ENCODE measurements at places on chromosomes 7 and 10.

DNA sequence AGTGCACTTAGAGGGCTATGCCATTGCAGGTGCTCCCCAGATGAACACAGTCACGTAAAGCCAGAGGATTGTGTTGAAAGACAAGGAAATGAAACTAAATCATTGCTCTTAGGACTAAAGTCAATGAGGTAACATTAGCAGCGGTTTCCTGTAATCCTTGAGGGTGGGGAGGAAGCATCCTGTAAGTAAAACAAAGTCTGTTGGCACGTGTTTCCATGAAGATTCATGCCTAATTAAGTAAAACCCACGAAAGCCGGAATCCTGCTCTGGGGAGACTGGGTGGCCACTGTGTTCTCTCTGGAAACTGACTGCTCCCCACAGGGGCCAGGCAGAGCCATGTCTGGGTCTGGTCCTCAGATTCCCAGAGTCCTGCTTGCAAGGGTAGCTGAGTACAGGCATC lies 18.3 kb downstream of the STEAP1B start:
- DNase-seq: no peak

GRCh38 chr10:28677888-28678686 lies 766 bp downstream of the BAMBI start:
- DNase-seq: peak; percentile 59

DNA sequence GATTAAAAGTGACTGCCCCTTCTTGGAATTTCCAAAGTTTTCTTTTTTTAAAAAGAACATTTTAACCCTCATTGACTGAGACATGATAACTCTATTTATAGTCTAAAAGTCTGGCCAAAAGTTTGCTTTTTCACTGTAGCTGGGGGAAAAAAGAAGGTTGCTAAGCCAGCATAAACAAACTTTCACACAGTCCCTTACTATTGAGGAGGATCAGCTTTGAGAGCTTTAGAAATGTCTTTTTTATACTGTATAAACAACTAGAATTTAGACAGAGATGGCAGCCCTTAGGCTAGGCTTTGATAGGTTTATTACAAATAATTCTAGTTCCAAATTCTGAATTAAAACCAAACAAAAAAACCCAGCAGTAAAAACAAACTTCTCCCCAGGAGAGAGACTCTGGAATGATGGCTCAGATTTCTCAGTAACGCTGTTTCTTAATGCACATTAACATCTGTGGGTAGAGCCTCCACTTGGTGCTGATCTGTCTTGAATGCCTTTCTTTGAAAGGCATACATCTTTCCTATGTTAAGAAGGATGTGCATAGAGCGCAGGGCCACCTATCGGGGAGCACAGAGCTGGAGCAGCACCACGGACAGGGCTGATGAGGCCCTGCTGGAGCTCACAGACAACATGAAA lies 100.9 kb upstream of the PDLIM1 start:
- peak; percentile 45 for DNase-seq

DNA sequence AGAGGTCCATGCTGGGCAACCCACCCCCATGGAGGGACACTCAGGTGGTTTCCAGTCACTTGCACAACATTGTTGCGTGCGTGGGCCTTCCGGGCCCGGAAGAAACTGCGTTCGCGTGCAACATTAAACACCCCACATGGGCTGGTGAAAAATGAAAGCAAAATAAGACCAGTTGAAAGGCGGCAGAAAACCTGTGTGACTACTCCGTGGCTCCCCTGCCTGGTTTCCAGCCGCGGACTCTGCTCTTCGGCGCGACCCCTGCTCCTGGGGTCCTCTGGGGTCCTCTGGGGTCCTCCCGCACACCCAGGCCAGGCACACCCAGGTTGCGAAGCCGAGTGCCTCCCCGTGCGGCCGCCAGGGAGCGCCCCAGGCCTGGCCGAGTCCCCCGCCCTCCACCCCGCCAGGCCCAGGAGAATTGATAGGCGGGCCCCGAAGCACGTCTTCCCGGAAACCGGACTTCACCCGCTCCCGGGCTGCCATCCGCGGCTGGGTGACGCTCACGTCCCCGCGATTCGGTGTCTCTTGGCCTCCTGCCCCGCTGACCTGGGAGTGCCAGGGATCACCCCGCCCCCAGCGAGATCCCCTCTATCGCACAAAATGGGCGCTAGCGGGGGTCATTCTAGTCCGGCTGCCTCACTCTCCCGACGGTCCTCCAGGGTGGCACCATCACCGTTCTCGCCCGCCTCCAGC lies 1.9 kb upstream of the SH2D4B start:
- DNase-seq: no peak

DNA sequence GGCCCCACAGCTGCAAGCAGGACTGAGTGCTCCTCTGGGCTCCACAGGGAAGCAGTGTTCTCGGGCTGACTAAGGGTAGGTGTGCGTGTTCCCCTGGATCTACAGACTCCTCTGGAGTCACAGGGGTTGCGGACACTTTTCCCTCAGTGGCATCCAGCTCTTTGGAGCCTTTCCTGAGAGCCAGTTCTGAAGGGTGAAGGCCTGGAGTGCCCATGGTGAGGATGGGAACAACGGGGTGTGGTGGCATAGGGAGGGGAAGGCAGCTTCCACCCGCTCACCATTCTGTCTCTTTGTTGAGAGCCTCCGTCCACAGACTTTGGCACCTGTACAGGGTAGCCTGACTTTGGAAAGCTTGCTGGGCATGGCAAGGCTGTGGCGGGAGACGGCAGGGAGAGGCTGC lies 104.1 kb upstream of the PCBD1 start:
- no peak for DNase-seq

- no peak for DNase-seq
Observed at GRCh38 chr7:130719541-130719940, 14.5 kb downstream of the KLF14 start.

DNA sequence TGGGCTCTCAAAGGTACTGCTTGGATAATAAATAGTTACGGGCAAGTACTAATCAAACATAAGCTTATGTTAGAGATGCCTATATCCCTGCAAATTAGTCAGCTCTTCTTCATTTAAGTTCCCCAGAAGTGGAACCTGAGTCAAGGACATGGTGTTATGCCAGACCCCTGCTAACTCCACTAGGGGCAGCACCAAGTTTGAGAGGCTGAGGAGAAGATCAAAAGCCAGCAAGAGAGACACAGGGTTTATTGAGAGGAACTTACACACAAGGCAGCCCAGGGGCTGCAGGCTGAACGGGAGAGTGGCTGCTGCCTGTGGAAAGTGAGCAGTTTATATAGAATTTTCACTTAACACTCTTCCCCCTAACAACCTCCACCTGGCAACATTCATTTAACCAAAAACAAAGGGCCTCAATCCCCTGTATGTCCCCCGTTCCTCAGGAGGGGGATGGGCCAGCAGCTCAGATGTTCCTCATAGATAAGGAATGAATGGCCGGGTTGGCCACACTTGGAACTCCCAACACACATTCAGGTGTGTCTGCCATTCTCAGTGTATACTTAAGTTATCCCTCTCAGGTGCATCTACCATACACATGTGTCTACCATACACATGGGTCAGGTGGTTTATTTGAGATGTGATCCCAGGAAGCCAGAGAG lies 62.6 kb upstream of the GHITM start:
- DNase-seq: no peak

DNA sequence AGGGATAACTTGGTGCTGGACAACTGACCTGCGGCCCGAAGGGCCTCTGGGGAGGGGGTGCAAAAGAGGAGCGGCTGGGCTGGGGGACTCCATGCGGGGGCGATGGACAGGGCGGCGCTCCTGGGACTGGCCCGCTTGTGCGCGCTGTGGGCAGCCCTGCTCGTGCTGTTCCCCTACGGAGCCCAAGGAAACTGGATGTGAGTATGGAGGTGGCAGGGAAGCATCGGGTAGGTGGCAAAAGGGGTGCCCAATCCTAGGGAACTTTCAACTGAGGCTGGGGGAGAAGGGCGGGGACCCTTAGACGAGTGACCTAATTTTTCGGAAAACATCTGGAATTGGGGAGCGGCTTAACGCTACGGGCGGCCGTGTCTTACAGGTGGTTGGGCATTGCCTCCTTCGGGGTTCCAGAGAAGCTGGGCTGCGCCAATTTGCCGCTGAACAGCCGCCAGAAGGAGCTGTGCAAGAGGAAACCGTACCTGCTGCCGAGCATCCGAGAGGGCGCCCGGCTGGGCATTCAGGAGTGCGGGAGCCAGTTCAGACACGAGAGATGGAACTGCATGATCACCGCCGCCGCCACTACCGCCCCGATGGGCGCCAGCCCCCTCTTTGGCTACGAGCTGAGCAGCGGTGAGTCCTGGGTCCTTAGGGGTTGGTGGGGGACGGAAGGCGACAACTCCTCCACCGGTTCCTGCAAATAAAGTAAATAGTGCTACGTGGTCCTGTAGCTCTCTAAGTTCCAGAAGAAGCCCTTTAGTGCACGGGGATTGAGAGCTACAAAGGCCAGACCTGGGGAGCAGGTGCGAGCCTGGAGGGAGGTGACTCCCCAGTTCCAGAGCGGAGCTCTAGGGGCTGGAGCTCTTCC lies 622 bp downstream of the WNT16 start:
- peak; percentile 53 for DNase-seq

DNA sequence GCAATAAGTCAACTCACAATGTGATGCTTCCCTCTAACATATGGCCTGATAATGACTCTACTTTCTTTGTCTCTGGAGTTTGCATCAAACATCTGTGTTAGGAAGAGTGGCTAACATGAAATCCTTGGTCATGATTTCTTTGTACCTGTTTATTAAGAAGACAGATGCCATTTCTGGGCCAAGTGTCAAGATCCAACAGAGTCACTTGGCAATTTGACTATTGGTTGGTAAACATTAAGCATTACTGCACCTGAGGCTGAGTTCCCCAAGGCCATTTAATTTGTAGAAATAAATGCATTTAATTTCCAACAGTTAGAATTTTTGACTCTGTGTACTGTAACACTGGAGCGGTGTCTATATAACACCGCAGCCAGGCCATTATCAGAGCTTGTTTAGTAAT lies 403.7 kb downstream of the GALNT17 start:
- no peak for DNase-seq

GRCh38 chr7:782718-783449 lies 49.4 kb upstream of the SUN1 start:
- no peak for DNase-seq

- DNase-seq: no peak
Observed at GRCh38 chr10:119133949-119134348, 30.0 kb downstream of the DENND10 start.

- DNase-seq: no peak
Observed at GRCh38 chr7:30648744-30649540, 33.3 kb downstream of the CRHR2 start.

DNA sequence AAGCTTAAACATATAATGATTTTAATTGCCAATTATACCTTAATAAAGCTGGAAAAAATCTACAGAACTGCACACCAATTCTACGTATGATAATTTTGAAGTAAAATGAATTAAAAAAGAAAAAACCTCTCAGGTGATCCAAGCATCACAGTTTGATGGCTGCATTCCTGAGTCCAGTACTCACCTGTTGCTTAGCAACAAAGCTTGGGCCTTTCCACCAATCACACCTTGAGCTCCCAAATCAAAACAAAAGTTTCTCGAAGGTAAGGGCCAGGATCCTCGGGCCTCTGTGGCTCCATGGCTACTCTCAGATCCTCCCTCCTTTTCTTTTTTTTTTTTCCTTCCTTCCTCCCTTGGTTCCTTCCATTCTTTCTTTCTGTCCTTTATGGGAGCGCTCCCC lies 137.2 kb upstream of the PCBD1 start:
- DNase-seq: no peak

- no peak for DNase-seq
Observed at GRCh38 chr10:29266641-29267040, 22.2 kb upstream of the LYZL1 start.

- no peak for DNase-seq
Observed at GRCh38 chr7:103063895-103064294, 10.7 kb downstream of the FBXL13 start.
